ENCODE measurements at places on chromosomes 13 and 19.

DNA sequence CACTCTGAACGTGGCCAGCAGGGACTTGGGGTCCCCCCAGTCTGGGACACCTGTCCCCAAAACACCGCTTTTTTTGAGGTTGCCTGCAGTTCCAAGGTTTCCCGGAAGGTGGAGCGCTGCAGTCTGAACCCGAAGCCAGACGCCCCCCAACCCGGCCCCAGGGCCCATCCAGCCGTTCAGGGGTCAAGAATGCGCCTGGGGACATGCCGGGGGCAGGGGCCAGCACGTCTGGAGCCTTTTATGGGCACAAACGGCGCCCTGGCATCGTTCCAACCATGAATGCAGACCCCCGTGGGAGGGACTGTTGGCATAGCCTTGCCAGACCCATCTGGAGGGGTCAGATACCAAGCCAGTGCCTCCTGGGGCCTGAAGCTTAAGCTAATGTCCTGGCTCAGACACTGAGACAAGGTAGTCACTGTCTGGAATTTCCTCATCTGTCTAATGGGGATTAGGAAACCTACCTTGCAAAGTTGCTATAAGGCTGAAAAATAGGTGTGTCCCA lies 6.9 kb downstream of the S1PR5 start:
- DNase-seq: no peak

GRCh38 chr13:98959786-98960605 lies 17.9 kb downstream of the DOCK9 start:
- no peak for DNase-seq

DNA sequence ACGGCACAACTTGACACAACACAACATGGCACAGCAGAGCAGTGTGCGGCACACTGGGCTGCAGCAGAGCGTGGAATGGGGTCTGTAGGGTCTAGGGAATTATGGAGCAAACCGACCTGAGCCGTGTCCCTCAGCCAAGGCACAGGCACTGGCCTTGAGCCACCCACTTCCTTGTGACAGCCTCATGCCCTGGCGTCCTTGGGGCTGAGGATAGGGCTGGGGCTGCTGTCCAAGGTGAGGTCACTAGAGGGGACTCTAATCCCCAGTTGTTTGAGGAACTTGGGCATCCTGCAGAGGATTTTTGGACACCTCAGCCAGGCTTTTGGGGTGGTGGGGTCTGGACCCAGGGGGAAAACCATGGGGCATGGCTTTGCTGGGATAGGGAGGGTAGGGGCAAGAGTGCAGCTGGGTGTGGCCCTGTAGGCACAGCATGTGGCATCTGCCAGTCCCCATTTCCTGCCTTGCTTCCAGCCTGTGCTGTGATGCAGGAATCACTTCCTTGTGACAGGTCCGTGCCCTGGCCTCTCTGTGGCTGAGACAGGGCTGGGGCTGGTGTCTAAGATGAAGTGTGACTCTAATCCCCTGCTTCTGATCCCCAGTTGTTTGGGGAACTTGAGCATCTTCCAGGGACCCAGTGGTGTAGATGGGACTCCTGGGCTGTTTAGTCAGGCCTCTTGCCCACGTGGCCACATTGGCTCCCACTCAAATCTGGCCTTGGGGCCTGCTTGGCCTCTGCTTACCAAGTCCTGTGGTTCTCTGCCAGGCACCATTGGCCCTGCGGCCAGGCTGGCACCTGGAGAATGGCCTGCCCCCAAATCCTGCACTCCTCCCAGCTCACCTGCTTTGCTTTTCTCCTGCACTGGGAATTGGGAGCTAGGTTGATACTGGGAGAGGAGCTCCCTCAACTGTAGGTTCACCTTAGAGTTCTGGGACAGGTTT lies 78.5 kb downstream of the SCGB2B2 start:
- no peak for DNase-seq

GRCh38 chr13:58617880-58618665 lies 986.5 kb downstream of the PCDH17 start:
- no peak for DNase-seq

- no peak for DNase-seq
These were observed 108.3 kb upstream of the RXFP2 start for GRCh38 chr13:31631071-31631470.

- DNase-seq: no peak
These were observed 33.0 kb downstream of the KCTD4 start for GRCh38 chr13:45167611-45168554.

GRCh38 chr19:42316223-42317211 lies 3.4 kb downstream of the TMEM145 start:
- no peak for DNase-seq

GRCh38 chr19:35776102-35776788 lies 881 bp downstream of the ARHGAP33 start:
- no peak for DNase-seq

DNA sequence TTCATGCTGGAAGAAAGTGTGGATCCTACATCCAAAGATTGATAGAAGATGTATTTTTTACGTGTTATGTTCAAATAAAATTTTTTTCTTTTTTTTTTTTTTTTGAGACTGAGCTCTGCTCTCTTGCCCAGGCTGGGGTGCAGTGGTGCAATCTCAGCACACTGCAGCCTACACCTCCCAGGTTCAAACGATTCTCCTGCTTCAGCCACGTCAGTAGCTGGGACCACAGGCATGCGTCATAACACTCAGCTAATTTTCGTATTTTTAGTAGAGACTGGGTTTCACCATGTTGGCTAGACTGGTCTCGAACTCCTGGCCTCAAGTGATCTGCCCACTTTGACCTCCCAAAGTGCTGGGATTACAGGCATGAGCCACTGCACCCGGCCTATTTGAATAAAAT lies 65.7 kb downstream of the KLF12 start:
- no peak for DNase-seq

DNA sequence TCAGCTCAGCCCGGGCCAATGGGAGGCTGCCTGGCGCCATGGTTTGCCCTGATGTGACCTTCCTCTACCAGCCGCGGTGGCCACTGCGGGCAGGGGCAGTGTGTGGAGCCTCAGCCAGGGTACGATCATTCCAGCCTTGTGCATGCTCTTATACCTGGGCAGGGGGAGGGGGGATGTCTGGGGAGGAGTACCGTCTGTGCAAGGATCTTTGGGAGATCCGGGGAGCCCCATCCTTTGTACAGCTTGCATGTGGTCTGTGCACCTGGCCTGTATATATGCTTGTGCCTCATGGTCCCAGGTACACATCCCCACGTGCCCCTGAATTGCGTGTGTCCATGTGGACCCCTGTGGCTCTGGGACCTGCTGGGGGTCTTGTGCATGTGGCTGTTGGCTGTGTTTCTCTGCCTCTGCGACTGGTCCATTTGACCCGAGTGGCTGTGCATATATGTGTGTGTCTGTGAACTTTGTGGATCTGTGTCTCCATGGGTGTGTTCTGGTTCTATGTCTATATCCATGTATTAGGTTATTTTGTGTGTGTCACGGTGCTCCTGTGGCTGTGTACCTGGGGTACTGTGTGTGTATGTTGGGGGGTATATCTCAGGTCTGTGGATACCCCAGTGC lies 12.8 kb upstream of the NANOS3 start:
- no peak for DNase-seq

- no peak for DNase-seq
These were observed 3.7 kb downstream of the HRC start for GRCh38 chr19:49151267-49152118.

DNA sequence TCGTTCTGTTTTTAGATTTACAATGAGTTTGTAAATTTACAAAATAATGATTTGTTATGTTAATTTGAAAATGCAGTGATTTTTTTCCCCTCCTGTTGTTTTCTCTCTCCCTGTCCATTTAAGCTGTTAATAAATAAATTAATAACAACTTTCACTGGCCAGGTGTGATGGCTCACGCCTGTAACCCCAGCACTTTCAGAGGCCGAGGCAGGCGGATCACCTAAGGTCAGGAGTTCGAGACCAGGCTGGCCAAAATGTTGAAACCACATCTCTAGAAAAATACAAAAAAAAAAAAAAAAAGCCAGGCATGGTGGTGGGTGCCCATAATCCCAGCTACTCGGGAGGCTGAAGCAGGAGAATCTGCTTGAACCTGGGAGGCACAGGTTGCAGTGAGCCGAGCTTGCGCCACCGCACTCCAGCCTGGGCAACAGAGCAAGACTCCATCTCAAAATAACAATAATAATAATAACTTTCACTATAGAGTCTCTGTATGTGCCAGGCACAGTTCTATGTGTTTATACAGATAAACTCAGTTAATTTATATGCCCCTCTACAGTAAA lies 229.2 kb upstream of the ARGLU1 start:
- no peak for DNase-seq

- no peak for DNase-seq
These were observed 1.6 kb downstream of the ELAVL3 start for GRCh38 chr19:11479090-11479897.

DNA sequence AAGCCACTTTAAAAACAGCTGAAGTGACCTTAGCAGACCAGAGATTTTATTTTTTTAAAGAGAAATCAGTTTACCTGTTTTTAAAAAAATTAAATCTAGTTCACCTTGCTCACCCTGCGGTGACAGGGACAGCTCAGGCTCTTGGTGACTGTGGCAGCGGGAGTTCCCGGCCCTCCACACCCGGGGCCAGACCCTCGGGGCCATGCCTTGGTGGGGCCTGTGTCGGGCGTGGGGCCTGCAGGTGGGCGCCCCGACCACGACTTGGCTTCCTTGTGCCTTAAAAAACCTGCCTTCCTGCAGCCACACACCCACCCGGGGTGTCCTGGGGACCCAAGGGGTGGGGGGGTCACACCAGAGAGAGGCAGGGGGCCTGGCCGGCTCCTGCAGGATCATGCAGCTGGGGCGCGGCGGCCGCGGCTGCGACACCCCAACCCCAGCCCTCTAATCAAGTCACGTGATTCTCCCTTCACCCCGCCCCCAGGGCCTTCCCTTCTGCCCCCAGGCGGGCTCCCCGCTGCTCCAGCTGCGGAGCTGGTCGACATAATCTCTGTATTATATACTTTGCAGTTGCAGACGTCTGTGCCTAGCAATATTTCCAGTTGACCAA lies 10.8 kb downstream of the PLPPR3 start:
- DNase-seq: no peak

DNA sequence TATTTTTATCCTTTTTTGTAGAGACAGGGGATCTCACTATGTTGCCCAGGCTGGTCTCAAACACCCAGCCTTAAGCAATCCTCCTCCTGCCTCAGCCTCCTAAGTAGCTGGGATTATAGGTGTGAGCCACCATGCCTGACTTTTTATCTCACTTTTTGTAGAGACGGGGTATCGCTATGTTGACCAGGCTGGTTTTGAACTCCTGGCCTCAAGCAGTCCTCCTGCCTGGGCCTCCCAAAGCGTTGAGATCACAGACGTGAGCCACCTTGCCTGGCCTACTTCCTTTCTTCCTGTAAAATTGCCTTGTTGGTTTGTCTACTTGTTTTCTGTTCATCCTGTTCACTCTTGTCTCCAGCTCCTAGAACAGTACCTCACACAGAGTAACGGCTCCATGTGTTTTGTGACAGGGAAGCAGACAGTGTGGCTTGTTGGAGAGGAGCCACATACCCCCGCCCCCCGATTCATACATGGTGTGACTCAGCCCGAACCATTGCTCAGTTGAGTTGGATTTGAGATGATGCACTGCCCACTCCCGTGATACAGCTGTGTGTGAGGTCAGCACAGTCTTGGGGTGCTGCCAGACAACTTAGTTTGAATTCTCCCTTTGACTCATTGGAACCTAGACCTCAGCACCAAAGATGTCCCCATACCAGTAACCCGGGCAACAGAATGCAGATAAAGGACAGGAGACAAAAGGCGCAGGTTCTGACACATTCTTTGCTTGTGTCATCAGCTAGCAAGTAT lies 34.2 kb downstream of the GPR42 start:
- DNase-seq: no peak

DNA sequence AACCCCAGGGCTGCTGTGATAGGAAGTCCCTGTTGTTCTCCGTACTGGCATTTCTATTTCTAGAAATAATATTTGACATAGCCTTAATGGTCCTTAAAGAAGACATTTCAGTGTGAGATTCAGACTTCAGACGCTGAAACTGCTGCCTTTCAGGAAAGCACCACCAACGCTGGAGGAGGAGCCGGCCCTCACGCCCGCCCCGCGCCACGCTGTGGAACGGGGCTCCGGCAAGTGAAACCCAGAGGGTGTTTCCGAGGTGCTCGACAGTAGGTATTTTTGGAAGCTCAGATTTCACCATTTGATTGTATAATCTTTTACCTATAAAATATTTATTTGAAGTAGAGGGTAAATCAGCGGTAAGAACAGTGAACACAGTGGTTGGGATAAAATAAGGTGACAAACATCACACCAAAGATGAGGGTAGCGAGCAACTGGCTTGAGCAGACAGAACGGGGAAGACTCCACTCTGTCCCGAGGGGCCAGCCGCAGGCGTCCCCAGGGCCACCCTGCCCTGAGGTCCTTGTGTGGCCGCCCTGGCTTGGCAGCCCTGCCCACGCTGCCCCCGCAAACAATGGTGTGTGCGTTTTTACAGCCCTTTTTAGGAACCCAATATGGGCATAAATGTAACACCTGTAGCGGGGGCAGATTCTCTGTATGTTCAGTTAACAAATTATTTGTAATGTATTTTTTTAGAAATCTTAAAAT lies 85.6 kb upstream of the MCF2L start:
- no peak for DNase-seq

GRCh38 chr13:52736891-52737290 lies 2.7 kb downstream of the CNMD start:
- no peak for DNase-seq

DNA sequence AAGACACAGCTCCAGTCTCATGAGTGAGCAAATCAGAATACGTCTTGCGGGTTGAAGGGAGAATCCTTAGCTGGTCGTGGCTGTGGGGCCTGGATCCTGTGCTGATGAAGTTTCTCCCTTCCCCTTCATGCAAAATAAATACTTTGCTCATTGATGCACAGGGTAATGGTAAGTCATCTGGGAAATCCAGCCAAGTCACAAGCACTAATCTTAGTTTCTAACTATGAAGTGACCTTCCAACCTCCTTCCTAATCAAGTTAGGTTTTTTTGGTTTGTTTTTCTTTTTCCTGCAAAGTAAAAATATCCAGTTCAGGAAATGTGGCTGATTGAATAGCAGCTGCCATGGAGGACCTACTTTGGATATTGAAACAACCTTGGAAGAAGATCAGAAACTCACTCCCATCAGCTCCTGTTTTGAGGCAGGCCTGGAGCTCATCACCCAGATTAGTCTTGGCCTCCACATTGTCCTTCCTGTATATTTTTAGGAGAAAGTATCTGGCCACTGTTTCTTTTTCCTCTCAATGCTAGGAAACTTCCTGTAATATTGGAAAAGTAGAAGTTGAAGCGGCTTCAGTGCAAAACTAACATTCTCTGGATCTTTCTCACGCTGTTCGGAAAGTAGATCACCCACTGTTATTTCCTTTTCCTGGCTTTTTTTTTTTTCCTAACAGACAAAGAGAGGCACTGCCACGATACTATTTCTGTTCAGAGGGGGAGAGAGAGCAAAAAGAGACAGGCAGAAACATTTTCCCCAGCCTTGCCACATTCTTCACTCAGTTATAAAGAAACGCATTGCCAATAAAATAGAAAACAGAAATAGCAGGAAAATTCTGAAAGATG lies 12.3 kb upstream of the ARL11 start:
- DNase-seq: no peak

GRCh38 chr13:114199954-114200353 lies 20.9 kb downstream of the CFAP97D2 start:
- no peak for DNase-seq

GRCh38 chr13:37495046-37495445 lies 103.5 kb downstream of the POSTN start:
- DNase-seq: no peak

- DNase-seq: no peak
These were observed 2117.6 kb downstream of the PCDH9 start for GRCh38 chr13:65112531-65112941.
